ENCODE measurements at places on chromosomes 7 and 10.

GRCh38 chr10:20596065-20596755 lies 300.9 kb downstream of the NEBL start:
- DNase-seq, result no peak

- DNase-seq, result no peak
These were observed 50.1 kb upstream of the SRPK2 start for GRCh38 chr7:105438847-105439173.

GRCh38 chr7:105693576-105693975 lies 112.3 kb upstream of the EFCAB10 start:
- peak; percentile 16 for DNase-seq

DNA sequence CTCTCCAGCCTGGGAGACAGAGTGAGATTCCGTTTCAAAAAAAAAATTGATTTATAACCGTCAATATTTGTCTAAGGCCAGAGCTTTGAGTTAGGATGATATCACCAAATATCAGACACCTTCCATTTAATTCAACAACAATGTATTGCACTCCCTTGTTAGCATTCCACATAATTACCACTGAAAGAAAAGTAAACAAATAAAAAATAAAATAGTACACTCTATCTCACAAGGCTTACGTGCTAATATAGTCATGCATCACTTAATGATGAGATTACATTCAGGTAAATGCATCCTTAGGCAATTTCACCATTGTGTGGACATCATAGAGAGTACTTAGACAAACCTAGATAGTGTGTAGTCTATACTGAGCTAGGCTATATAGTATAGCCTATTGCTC lies 127.6 kb upstream of the RHOBTB1 start:
- DNase-seq, result no peak

- DNase-seq, result no peak
These were observed 26.5 kb upstream of the TMEM254 start for GRCh38 chr10:80051993-80052392.

GRCh38 chr7:68009716-68010115 lies 1013.1 kb downstream of the TYW1 start:
- DNase-seq, result no peak

DNA sequence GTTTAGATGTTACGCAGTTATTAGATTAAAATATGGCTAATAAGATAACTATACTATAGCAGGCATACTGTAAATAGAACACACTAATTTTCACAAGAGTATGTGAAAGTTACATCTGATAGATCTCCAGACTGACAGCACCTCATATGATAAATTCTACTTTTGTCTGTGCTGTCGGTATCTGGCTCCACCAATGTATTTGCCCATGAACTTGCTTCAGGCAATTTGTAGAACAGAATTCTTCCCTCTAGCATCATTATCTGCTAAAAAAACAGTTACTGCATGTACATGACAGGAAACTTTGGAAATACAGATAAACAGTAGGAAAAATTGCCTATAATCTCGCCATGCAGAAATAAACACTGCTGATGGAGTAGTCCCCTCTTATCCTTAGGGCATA lies 137.7 kb downstream of the WNT2 start:
- DNase-seq, result no peak

DNA sequence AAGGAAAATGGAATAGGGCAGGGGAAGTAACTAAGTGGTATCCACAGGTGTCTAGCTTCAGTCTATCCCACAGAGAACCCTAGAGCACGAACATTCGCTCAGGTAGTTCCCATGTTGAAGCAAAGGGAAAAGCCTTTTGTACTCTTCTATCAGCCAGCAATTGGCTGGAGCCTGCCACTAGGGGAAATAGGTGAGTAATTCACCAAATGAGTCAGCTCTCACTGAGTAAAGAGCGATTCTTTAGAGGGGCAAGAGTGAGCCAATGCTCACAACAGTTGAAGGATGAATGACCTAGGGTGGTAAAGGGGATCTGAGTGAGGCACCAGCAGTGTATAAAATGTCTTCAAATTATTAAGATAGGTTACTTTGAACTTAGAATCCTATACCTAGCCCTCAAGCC lies 94.1 kb upstream of the ZNF800 start:
- peak; percentile 8 for DNase-seq

GRCh38 chr10:69839696-69840345 lies 38.1 kb downstream of the COL13A1 start:
- DNase-seq, result no peak

DNA sequence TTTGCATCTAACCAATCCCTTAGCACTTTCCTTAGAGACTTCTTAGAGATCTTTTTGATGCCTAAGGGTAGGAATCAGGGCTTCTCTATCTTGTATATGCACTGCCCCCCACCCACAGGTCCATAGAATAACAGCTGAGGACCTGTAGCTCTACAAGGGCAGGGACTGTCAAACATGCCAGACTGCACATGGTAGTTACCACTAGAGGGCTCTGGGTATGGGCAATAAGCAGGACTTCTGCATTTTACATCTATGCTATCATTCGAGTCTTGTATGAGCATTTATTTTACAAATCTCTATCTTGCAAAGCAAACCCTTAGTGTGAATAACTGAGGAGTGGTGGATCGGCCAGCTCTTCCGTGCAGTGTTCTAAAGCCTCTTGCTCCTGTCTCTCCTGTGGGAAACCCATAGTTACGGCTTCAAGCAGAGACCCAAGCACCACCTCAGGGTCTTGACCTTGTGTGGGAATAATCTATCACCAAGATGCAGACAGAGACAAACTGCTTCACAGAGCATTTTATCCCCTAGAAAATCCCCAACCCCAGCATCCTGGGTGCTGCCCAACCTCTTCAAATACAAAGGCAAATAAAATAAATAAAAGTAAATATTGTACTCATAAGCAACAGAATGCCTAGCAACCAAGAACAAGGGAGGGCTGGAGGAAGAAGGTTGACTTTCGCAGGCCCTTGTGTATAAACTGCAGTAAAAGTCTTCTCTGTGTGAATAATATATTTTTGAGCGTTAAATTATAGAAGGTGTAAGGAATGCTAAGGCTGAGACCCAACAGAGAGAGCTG lies 219.3 kb downstream of the WDR11 start:
- DNase-seq, result no peak

DNA sequence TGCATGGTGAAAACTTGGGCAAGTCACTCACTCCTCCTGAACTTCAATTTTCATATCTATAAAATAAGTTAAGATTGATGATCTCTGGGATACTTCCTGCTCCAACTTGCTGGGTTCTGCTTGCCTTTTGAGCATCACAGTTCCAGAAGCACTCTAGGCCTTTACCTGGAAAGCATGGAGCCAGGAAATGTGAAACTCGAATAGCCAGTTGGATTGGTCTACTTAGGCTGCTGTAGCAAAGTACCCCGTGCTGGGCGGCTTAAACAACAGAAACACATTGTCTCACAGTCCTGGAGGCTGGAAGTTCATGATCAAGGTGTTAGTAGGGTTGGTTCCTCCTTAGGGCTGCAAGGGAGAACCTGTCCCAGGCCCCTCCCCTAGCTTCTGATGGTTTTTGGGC lies 64.5 kb downstream of the NAMPT start:
- DNase-seq, result no peak

DNA sequence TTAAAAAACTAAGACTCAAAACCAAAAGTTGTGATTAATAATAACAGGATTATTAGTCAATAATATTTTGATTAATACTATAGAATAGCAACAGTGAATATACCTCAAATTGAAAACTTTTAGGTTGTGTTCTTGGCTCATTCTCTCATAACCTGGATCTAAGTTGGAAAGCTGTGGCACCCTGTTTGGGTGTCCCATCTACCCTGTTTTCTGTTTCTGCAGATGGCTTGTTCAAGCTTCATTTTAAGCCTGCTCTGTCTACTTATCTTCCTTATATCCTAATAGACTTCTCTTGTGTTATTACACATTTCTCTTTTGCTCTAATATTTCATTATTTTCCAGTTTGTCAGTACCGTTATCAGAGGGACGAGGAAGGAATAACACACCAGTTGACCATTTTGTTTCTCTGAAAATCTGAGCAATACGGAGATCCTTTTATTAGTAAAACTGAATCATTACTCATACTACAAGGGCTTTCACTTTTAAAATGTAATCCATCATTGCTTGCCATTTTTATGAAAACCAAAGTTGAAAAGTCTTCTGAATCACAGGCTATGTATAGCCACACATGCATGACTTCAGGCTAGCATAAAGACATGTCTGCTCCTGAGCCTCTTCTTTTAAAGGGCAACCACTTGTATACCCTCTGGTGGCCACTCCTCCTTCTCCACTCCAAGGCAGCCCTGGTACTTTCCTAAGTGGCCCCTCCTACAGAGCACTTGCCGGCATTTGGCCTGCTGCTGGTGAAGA lies 22.3 kb downstream of the COX15 start:
- peak; percentile 5 for DNase-seq

GRCh38 chr7:150648353-150649079 lies 16.3 kb upstream of the GIMAP6 start:
- DNase-seq, result no peak

DNA sequence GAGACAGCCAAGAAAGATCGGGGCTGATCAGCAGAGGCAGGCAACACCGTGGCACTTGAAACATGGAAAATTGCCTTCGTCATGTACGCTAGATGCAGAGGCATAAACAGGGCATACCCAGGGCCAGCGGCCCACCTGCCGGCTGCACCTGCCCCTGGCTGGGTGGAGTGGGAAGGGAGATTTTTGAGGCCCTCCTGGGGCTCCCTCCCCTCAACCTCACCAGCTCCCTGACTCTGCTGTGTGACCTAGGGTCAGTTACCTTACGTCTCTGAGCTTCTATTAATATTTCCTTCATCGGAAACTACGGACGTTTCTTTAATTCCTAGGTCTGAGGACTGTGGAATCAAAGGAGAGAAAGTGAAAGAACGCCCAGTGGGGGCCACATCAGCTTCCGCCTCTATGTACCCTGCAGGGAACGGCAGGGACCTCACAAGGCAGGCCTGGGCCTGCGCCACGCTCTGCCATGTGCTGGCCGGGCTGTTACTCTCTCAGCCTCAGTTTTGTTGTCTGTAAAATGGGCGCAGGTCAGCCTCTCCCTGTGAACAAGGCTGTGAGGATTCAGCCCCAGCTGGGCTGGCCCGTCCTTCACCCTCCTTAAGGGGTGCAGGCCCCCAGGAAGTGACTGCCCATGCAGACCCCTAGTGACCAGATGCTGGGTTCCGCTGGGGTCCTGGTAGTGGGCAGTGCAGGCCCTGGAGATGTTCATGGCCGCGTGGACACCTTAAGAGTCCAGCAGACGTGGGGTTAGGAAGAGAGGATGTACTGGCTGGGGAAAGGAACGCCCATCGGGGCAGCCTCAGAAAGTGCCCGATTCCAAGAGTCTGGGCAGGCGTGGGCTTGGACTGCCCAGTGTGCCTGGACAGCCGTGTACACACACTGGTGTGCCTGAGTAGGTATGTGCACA lies 22.7 kb downstream of the ELFN1 start:
- no peak for DNase-seq

DNA sequence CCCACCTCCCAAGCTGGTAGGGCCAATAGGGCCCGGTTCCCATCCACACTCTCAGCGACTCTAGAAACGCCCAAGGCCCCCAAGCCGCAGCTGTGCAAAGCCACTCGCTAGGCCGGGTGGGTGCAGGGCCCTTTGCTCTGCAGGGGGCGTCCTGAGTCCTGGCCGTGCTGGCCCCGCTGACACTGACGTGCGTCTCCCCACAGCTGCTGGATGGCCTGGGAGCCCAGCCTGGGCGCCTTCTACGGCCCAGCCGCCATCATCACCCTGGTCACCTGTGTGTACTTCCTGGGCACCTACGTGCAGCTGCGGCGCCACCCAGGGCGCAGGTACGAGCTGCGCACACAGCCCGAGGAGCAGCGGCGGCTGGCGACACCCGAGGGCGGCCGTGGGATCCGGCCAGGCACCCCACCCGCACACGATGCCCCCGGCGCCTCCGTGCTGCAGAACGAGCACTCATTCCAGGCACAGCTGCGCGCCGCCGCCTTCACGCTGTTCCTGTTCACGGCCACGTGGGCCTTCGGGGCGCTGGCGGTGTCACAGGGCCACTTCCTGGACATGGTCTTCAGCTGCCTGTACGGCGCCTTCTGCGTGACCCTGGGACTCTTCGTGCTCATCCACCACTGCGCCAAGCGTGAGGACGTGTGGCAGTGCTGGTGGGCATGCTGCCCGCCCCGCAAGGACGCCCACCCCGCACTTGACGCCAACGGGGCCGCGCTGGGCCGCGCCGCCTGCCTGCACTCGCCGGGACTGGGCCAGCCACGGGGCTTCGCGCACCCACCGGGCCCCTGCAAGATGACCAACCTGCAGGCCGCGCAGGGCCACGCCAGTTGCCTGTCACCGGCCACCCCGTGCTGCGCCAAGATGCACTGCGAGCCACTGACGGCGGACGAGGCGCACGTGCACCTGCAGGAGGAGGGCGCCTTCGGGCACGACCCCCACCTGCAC lies 31.6 kb upstream of the KNDC1 start:
- no peak for DNase-seq

- DNase-seq, result no peak
These were observed 179.5 kb downstream of the REEP3 start for GRCh38 chr10:63700631-63701156.

DNA sequence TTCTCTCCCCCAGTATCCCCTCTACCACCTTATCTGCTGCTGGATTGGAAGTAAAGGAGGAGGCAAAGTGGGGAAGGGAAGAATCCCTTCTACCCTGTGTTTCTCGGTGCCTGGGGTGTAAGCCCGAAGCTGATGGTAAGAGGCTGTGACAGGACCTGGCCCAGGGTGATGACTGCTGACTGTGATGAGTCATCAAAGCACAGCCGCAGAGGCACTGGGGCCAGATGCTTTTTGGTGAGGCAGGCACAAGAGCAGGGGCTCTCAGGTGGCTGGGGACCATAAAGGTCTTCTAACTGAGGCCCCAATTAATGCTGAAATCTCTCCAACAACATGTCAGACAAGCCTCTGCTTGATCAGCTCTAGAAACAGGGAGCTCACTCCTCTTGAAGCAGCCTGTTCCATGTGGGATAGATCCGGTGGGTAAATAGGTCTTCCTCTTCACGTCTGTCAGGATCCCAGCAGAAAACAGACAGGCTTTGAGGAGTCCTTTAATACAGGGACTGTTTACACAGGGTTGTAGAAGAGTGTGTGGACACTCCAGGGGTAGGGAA lies 86.1 kb upstream of the PCBD1 start:
- DNase-seq, result no peak

- DNase-seq, result no peak
These were observed 111.2 kb downstream of the GALNT11 start for GRCh38 chr7:152136686-152137085.

All from stimulated activated naive CD8-positive, alpha-beta T cell treated with anti-CD3 and anti-CD28 coated beads, Interleukin-15, Interleukin-2, amounts not matched to agents 100 U/mL and 50 U/mL, for 24 hours (primary cell).